Stimulated activated CD8-positive, alpha-beta memory T cell treated with anti-CD3 and anti-CD28 coated beads, Interleukin-4, amount 100 ng/mL, for 1 hour (primary cell): ENCODE measurements at places on chromosomes 5 and 9.

GRCh38 chr9:126894052-126894603 lies 20.5 kb upstream of the RALGPS1 start:
- DNase-seq = no peak

DNA sequence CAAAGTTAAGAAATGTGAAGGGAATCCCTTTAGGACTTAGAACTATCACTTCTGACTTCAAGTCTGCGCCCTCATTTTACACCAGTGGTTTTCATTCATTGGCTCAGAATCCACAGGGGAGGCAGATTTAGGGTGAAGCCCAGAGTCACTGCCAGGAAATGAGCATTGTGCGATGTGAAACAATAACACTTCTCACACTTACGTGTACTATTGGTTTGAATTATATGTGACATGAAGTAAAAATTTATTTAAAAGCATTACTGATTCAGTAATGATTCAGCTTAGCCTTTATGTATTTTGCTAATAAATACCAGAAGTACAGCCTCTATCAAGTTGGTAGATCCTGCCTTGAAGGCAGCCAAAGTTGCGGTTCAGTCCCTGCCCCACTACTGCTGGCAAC lies 98.6 kb downstream of the PAM start:
- no peak for DNase-seq

GRCh38 chr5:103605277-103605676 lies 42.7 kb upstream of the NUDT12 start:
- DNase-seq = no peak

DNA sequence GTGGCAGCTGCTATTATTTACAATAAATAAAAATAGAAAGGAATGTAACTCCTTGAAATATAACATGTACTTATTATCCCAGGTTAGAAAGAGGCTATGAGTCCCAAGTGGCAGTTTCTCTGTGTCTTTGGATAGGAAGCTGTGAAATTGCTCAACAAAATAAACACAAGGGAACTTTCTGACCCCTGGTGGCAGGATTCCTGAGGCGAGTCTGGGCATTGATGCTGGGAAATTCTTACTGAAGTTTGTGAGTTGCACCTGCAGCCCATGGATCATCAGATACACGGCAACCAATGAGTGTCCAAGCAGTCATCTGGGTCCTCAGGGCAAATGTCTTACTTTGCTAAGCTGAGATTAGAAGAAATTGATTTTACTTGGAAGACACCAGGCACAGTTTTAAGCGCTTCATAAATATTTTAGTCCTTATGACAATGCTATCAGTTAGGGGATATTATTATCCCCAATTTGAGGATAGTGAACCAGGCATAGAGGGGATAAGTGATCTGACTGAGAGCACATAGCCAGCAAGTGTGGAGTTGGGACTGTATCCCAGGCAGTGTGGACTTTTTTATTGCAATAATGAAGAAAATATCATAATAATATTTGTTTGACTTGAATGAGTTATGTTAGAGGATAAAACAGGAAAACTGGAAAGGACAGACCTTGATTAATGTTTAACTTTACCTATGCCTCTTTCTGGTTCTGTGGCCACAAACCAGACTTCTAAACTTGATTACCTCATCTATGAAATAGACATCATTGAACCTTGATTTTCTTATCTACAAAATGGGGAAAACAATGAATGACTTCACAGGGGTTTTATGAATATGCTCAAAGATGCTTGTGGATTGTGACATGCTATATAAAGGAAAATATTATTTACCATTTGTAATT lies 265.5 kb upstream of the ADAMTSL1 start:
- no peak for DNase-seq

GRCh38 chr9:98280162-98280561 lies 24.7 kb upstream of the TBC1D2 start:
- no peak for DNase-seq

- no peak for DNase-seq
These were observed 41.8 kb downstream of the FGF1 start for GRCh38 chr5:142644127-142644526.

GRCh38 chr9:128421482-128421996 lies 882 bp downstream of the CERCAM start:
- no peak for DNase-seq

- DNase-seq = no peak
These were observed 17.7 kb downstream of the RFESD start for GRCh38 chr5:95664204-95664786.

DNA sequence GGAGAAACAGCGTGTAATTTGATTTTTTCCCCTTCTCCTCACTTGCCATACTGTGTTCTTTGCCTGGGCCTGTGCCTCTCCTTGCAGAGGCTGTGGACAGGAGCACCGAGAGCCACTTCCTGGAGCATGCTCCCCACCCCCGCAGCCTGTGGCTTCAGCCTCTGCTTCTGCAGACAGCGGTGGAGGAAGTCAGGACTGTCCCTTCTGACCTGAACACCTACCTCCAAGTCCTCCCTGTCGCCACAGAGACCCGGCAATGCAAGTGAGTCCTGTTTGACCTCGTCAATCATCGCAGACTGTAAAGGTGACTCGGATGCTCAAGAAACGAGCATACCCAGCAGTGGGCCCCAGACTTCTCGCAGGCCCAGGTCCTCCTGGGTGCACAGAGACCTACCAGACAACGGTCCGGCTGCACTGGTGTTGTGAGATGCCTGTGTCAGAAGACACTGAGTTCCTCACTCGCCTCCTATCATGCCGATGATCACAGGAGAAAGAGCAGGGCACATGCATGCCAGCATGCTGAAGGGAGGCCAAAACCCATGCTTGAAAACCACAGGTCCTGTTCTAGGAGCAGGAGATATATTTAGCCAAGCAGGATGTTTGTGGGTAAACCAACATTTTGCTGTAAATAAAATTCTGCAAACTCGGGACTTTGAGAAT lies 198.8 kb downstream of the AUH start:
- no peak for DNase-seq

DNA sequence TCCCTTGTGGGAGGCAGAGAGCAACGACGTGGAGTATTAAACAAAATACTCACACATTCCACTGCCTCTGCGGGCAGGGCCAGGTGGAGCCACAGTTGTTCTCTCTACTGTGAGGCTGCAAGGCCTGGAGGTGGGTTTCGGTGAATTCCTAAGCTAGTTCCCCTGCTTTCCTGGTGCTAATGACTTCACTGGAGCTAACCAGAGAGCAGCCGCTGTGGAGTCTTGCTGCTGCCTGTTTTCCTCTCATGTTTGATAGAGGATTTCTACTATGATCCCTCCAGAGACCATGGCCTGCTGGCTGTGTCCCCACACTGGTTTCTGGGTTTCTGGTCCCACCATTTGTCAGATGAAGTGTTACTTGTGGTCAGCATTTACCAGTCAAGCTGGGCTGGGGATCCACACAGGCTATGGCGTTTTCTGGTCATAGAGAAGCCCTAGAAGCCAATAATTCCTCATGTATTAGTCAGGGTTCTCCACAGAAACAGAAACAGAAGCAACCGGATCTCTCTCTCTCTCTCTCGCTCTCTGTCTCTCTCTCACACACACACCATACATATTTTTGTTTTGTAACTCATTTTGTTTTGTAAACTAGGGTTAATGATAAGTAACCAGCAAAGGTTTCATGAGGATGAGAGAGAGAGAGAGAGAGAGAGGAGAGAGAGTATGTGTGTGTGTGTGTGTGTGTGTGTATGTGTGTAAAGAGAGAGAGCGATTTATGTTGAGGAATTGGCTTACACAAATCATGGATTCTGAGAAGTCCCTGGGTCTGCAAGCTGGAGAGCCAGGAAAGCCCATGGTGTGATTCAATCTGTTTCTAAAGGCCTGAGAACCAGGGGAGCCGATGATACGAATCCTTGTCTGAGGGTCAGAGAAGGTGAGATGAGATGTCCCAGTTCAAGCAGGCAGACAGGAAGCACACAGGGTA lies 403.0 kb downstream of the GADD45G start:
- no peak for DNase-seq

DNA sequence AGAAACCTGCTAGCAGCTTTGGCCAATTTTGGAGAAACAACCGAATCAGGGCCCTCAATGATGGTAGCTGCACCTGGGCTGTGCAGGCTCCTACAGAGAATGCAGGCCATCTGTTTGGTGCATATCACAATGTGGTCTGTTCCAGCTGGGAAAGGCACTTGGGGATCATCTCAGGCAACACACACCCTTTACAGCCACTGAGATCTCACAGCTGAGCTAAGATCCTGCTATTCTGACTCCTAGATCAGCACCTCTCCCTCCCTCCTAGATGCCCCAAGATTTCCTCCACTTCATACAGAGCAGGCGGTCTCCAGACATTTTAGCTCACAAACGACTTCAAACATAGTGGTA lies 100.7 kb downstream of the SH3TC2 start:
- DNase-seq = no peak

DNA sequence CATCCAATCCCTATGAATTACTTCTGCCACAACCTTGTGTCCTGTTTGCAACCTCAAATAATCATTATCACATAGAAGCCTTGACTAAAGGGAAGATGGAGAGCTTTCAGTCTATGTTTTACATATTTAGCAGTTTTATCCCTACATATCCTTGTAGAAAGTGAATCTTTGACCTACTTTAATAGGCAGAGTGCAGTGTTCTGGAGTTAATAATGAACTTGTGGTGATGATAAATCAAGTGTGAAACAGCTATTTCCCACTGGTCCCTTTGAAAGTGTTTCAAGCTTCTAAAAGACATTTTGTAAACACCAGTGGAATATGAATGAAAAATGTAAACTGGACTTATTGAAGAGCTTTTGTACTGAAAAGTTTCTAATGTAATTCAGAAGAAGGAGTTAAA lies 406.7 kb downstream of the GABRG2 start:
- DNase-seq = no peak

DNA sequence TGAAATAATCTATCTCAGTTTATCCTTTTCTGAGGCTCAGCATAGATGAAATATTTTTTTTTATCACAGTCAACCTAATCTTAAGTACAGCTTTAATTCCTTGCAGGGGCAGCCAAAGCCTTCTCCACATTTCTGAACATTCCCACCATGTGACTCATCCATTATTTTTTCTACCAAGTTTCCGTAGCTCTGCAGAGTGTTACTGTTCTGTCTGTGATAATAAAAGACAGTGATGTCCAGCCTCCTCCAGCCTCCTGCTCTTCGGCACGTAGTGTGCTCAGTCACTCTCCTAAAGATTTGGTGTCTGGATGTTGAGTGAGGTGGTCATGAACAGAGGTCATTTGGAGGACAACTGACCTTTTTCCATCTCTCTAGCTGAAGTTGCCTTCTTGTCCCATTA lies 338.1 kb upstream of the ADAMTS16 start:
- DNase-seq = no peak

DNA sequence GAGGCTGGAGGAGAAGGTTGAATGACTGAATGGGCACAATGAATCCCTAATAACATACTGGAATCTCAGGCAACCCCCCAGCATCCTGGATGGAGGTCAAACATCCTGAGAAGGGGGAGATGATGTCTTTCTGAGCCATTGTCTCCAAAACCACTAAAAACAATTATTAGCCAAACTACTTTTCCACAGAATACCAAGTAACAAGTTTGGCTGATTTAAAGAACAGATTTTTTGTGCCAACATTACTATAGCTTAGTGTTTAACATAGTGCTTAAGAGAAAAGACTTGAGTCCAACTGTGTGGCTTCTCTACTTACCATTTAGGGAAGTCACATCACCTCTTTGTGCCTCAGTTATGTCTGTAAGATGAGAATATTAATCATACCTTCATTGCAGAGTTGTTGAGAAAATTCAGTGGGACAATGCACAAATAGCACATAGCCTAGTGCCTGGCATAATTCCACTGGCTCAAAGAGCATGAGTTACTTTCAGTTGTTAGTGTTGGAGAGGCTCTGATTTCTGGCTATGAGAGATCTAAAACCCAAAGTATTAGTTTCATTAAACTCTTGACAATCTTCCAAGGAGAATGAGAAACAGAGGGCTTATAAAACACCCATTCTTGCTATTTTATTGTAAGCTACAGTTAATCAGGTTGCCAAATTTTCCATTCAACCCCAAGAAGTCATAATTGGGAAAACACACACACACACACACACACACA lies 111.3 kb upstream of the NR3C1 start:
- DNase-seq = no peak

GRCh38 chr9:33750839-33751339 lies 44.5 kb upstream of the PRSS3 start:
- no peak for DNase-seq

- DNase-seq = no peak
These were observed 71.0 kb upstream of the ADAMTS2 start for GRCh38 chr5:179416114-179416822.

- DNase-seq = no peak
These were observed 2.2 kb upstream of the CEL start for GRCh38 chr9:133059623-133060022.

DNA sequence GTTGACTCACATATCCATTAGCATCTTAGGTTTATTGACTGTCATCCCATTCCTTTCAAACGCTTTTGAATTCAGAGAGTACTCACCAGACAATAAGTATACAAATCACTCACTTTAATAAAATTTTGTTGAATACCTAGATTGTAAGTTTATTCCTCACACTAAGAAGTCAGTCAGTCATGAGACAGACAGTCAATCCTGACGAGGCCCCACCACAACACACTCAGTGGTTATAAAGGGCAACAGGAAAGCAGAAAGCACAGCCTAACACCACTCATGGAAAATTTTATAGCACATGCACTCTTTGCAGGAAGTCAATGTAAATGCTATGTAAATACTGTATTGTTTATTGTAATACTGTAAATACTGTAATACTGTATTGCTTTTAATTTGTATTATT lies 176.3 kb upstream of the PTGER4 start:
- DNase-seq = no peak

GRCh38 chr5:163635631-163636030 lies 130.2 kb downstream of the MAT2B start:
- no peak for DNase-seq

- DNase-seq = no peak
These were observed 60.3 kb upstream of the EPB41L4B start for GRCh38 chr9:109381011-109381729.

DNA sequence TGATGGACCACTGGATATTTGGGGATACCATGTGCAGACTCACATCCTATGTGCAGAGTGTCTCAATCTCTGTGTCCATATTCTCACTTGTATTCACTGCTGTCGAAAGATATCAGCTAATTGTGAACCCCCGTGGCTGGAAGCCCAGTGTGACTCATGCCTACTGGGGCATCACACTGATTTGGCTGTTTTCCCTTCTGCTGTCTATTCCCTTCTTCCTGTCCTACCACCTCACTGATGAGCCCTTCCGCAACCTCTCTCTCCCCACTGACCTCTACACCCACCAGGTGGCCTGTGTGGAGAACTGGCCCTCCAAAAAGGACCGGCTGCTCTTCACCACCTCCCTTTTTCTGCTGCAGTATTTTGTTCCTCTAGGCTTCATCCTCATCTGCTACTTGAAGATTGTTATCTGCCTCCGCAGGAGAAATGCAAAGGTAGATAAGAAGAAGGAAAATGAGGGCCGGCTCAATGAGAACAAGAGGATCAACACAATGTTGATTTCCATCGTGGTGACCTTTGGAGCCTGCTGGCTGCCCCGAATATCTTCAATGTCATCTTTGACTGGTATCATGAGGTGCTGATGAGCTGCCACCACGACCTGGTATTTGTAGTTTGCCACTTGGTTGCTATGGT lies 54.5 kb upstream of the HNRNPA0 start:
- no peak for DNase-seq
